ENCODE measurements at places on chromosomes 1 and 21.
A peak's percentile ranks its signal among the peaks of the same experiment; 100 is the strongest.

- no peak for DNase-seq
Measured at GRCh38 chr1:103461161-103462105, 64.1 kb upstream of the RNPC3 start.

GRCh38 chr21:39712273-39712672 lies 32.7 kb upstream of the IGSF5 start:
- no peak for DNase-seq

DNA sequence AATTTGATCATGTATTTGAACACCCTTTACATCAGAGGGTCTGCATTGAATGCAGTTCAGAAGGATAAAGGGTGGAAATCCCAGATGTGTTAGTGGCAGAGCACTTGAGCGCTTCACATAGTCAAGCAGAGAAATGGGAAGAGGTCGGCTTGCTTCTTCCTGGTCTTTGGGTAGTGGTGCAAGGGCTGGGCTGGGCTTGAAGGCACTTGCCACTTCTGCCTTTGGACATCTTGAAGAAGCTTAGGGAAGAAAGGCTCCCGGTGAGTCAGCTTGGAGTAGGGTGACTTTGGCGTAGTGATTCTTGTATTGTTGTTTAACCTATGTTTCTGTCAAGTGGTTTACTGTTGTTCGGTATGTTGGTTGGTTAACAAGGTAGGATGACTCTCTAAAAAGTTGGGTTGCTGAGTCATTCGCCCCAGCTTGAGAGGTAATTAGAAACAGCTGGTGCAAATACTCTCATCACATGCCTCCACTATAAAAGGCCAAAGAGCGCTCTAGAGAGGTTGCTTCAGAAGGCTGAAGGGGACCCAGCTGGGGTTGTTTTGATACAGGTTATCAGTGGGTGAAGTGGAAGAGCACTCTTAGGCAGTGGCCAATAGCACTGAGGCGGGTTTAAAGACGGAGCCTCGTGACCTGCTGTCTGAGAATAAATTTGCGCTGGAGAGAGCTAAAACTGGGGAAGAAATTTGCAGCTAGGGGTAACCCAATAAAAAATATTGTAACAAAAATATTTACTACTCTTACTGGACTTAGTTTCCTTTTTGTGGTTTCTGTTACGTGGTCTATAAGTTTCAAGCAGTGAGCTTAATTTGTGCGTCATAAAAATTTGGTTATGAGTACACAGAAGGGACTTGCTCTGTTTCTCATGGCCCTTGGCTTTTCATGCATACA lies 1.4 kb downstream of the BACH1 start:
- peak; percentile 36 for DNase-seq

- peak; percentile 89 for DNase-seq
Measured at GRCh38 chr1:236064674-236065508, at the start of gene NID1. TSS of gene NID1 (minus strand) at chr1:236065090. CDS start at chr1:236065079, 11 bp downstream.

DNA sequence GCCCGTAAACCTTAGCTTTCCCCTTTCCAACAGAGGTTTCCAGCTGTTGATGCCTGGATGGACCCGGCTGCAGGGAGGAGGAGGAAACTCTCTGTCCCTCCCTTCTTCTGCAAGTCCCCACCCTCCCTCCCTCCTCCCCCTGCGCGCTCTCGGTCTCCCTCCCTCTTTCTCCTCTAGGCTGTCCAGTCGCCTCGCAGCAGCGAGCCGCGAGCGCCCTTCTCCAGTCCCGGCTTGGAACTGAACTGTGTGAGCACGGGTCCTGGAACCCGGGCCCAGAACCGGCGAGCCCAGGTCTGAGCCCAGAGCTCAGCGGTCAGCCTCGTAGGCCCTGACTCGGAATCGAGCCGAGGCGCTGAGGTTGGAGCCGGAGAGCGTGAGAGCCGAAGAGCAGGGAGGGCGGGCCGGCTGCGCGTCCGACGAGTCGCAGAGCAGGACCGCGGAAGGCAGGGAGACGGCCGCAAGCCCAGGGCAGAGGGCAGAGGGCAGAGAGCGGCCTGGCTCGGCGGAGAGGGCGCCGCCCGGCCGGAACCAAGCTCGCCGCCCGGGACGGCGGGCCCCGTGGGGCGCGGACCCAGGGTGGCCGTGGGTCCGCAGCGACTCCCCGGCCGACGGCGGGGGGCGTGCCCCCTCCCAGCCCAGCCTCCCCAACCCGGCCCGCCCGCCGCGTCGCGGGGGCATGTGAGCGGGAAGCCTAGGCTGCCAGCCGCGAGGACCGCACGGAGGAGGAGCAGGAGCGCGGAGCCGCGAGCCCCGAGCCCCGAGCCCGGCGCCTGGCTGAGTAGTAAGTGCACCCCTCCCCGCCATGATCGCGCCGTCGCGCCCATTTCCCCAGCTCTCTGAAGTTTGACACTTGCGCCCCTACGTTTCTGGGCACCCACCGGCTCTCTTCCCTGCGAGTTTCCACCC lies at the start of gene SOX13:
TSS of gene SOX13 (plus strand) at position 185 of the 906 bp plus-strand sequence. CDS start 39,801 bp downstream, outside the sequence.
- DNase-seq = peak; percentile 95

DNA sequence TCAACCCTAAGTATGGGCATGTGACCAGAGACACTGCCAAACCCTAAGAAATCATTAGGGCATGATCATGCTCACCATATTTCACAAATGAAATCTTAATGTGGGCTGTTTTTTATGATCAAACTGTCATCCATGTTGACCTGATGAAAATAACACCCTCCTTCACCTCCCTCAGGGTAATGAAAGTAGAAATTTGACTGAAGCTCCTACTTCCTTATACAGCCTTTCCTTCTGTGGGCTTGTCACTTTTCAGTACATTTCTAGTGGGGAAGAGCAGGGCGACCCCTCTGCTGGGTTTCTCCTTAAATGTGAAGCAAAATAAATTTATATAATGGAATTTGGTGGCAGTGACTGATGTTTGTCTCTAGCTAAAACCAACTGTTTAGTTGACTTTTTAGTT lies 25.9 kb downstream of the IVNS1ABP start:
- DNase-seq = no peak

GRCh38 chr1:52033190-52034049 lies at the start of gene KTI12:
TSS of gene KTI12 (minus strand) at chr1:52033810. CDS start at chr1:52033761, 49 bp downstream.
- peak; percentile 87 for DNase-seq

DNA sequence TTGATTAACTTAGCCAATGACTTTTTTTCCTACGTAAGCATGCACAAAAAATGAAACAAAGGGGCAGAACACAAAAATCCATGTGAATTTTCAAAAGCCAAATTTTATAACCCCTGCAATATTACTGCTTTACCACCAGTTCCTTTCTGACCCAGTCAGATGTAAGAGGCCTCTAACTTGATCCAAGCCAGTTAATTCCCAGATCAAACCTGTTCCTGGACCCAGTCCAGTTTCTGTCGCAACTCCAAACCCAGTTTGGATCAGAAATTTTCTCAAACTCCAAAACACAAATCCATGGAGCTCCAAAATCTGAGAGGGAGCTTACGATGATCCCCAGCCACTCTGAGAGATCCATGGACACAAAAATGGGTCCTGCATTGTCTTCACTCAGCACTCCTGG lies 7.8 kb upstream of the ZYG11A start:
- no peak for DNase-seq

GRCh38 chr1:9689011-9689706 lies 37.6 kb downstream of the PIK3CD start:
- peak; percentile 94 for DNase-seq

- no peak for DNase-seq
Measured at GRCh38 chr1:156592158-156592909, 758 bp downstream of the NAXE start.

- DNase-seq = no peak
Measured at GRCh38 chr1:85862456-85862855, 154.2 kb upstream of the ZNHIT6 start.

DNA sequence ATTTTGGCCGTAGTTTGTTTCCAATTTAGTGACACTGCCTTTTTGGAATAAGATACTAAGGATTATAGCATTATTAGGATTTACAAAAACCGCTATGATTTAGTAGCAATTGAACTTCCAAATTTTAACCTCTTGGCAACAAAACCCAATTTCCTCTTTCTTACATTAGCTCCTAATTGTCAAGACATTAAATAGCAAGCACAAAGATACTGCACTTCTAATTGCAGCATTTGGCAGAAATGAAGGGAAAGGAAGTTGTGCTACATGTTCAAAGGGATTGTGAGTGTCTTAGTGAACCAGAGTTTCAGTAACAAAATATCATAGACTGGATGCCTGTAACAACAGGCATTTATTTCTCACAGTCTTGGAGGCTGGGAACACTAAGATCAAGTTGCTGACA lies 99.9 kb downstream of the NUF2 start:
- no peak for DNase-seq

DNA sequence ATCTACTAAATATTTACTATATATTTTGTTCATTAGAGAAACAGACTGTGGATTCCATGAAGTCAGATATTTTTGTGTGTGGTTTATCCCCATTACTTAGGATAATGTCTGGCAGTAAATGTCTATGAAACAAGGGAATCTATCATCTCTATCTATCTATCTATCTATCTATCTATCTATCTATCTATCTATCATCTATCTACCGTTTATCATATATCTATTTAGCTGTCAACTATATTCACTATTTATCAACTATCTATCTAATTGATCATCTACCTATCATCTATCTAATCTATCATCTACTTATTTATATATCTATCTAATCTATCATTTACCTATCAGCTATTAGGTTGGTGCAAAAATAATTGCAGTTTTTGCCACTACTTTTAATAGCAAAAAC lies 255.7 kb downstream of the GRIK1 start:
- DNase-seq = no peak

DNA sequence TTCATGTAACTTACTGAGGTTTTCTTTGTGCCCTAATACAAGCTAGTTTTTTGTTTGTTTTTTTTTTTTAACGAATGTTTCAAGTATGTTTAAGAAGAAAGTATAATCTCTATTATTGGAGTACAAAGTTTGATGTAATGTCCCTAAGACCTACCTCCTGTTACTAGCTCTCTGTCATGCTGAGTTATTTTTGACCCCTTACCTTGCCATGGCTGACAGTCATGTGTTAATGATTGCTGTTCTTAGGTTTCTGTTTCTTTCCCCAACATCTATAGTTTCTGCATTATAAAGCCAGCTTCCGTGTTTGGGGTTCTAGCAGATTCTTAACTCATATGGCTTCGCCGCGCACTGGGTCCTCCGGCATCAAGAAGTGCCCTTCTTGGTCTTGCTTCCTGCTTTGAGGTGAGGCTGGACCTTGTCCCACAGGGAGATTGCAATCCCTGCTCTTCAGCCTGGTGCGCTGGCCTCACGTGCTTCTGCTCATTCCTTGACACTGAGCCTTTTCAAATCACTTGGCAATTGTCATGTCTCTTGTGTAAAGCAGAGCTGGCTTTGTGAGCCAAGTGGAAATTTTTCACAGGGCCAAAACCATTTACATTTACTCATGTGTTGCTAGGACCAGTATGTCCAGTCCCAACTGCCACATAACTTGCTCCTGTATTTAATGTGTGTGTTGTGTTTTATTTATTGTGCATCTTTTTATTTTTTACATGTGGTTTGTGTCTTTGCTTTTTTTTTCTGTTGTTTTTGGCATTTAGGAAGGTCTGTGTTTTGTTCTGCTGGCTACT lies 135.0 kb upstream of the COL6A1 start:
- DNase-seq = peak; percentile 20

DNA sequence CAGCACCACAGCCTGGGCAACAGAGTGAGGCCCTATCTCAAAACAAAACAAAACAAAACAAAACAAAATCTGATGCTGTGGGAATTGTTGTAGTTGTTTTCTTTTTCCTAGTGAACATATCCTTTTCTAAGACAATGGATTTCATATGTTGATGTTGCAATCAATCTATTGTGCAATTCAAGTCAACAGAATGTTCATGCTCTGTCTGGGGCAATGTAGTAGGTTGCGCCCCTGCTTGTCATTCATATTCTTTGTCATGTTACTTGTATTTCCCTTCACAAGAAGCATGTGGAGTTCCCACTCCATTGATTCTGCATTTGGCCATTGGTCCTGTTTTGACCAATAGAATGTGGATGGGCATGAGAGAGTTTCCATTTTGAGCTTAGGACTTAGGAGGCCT lies 223.9 kb downstream of the DUSP10 start:
- no peak for DNase-seq

GRCh38 chr1:82919837-82920236 lies 1079.1 kb downstream of the TTLL7 start:
- DNase-seq = no peak

DNA sequence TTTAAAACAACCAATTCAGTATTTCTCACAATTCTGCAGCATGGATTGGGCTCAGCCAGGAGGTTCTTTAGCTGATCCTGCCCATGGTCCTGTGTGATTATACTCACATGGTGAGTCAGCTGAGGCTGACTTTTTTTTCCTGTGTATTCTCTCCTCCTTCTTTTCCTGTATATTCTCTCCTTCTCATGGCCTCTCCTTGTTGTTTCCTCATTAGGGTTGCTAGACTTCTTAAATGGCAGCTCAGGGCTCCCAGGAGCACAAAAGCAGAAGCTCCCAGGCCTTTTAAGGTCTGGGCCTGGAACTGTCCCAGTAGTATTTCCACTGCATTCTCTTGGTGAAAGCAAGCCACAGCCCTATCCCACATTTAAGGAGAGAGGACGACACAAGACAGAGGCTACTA lies 26.8 kb downstream of the VANGL1 start:
- DNase-seq = no peak

DNA sequence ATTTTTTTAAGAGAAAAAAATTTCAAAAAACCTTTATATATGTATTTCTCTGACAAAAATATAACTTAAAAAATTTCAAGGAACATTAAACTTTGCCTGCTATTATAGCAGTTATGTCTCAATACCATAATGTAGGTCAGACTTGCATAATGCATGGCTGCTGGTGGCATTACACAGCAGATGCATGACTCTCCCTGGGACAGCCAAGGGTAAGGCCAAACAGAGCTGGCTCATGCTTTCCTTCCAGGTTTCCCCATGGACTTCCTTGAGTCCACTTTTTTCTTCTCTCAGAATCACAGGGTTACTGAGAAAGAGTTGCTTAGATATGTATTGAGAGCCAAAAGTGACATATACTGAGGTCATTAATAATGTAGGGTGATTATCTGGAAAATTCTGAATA lies 43.7 kb downstream of the RHOU start:
- DNase-seq = no peak

DNA sequence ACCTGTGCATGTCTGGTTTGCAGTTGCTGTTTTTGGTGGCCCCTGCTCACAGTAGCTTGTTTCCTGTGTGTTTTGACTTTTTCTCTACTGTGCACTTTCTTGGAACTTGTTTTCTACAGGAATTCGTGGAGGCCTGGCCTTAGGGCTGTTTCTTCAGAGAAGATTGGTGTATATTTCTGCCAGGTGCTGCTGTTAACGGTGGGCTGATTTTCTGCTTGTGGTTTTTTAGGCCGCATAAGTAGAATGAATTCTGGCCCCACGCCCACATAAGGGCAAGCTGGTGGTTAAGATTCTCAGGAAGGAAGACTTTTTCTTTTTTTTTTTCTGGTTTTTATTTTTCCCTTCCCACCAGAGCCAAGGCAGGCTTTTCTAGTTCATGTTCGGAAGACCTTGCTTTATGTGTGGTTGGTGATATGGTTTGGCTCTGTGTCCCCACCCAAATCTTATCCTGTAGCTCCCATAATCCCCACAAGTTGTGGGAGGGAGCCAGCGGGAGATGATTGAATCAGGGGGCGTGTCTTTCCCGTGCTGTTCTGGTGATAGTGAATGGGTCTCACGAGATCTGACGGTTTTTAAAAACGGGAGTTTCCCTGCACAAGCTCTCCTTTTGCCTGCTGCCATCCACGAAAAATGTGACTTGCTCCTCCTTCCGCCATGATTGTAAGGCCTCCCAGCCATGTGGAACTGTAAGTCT lies 71.5 kb upstream of the DISP3 start:
- DNase-seq = no peak

- DNase-seq = no peak
Measured at GRCh38 chr1:227954163-227954850, 6.6 kb upstream of the WNT9A start.

All from H9 (cell line).